ENCODE measurements at places on chromosomes 1 and 21.

DNA sequence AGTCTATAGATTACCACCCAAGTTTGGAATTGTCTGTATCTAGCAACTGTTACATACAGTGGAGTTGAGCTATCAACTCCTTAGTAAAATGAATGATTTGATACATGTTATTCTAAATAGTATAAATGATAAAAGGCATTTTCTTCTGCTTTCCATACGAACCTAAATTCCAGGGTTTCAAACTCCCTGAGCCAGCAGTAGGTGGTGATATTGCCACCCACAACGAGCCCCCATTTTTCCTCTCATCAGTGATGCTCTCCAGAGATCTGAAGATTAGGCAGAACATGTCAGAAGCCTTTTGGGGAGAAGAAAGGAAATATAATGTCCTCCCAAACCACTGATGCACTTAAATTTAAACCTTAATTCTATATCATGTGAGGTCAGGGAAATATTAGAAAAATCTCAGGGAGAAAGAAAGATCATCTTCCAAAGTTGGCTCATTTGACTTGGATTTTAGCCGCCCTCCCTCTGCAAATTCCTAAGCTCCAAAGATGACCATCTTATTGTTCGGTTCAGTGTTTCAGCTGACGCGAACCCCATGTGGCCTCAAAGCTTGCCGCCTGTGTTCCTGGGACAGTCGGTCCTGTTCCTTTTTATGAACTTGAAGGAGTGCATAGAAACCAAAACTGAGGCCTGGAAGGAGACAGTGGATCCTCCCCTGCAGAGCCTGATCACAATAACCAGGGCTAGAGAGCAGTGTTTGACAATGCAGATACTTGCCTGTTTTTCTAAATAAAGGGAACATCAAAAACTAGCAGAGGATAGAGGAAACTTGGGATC, 2.3 kb downstream of the EVA1C start:
- no peak for DNase-seq

GRCh38 chr1:92843429-92844352, 11.9 kb downstream of the RPL5 start:
- no peak for DNase-seq

DNA sequence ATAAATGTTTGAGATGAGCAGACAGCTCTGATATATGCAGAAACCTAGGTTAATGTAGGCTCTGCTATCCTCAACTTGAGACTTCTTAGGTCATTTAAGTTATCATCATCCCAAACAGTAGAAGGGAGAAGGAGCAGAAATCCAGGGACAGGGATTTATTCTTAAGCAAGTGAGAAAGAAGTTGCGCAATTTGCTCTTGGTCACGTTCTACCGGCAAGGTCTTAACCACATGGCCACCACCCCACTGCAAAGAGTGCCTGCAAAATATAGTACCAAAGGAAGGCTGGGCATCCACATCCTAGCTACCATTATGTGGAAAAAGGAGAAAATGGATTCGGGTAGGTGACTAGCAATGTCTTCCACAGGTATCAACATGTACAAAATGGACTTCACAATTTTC, 25.2 kb downstream of the CRNN start:
- DNase-seq, result no peak

DNA sequence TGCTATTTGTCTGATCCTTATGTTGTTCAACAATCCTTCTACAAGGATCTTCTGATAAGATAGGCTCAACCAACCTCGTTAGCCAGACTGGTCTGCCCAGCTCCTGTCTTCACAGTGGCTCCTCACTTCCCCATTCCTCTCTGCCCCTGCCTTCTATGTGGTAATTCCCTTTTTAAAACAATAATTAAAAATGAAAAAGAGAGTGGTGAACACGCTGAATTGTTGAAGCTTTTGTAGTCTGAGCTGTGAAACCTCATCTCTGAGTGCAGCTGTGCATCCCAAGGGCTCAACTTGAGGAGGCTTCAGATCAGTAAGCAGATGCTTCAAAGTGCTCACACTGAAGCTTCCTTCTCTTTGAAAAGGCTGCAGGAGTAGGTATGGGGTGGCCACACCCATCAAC, 70.7 kb upstream of the JUN start:
- DNase-seq, result peak; percentile 59

GRCh38 chr1:87844251-87844650, 515.6 kb downstream of the LMO4 start:
- DNase-seq, result no peak

DNA sequence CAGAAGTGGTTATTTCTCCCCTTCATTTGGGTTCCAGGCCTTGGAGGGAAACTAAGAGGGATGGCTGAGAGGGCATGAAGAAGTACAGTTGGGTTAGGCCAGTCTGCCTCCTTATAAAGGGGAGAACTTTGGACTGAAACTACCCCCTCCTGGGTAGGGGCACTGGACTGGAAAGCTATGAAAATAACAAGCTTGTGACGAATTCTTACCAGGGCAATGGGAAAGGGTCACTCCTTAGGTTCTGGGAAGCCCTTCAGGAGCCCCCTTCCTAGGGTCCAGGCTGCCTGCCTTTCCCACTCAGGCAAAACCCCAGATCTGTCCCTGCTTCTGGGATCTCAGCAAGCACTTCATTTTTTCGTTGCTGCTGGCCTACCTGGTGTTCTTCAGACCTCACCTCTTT, 9.8 kb upstream of the P3R3URF start:
- DNase-seq, result no peak

- DNase-seq, result peak; percentile 87
Measured at GRCh38 chr1:223712850-223713474, 623 bp downstream of the CAPN2 start.
